ENCODE measurements at places on chromosomes 11 and 22.

DNA sequence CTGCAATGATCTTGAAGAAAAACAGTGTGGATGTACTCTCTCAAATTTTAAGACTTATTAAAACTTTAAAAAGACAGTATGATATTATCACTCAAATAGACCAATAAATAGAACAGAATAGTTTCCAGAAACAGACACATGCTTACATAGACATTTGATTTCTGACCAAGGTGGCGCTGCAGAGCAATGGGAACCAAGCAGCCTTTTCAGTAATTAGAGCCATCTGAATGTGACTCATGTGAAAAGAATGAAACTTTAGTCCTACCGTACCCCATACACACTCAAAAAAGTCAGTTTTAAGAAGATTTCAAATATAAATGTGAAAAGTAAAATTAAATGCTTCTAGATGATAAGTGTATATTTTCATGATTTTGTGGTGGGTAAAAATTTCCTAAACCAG, 74.2 kb upstream of the MS4A8 start:
- peak; percentile 19 for DNase-seq

DNA sequence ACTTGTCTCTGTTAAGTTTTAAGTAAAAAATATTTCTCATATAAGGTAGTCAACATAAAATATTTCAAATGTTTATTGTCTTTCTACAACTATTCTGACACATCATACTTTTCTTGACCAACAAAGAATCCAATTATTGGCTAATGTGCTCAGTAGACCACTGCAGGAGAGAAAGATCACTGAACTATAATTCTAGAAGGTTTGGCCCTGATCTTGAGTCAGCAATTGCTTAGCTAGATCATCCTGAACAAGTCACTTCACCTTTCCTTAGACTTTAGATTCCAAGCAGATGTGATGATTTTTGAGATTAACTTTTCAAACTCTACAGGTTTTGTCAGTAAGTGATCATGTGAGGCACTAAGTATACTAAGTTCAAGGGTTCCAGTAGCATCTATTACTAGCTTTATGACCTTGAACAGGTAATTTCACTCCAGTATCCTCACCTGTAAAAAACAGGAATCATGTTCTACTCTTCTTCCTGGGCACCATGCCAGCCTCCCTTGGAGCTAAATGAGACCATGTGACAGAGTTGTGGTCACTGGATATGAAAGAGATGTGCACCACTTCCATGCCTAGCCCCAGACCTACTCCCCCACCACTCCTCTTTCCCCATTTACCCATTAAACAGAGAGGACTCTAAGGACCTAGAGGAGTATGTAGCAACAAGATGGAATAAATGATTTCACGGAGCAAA, 17.3 kb downstream of the PGM2L1 start:
- DNase-seq: no peak

DNA sequence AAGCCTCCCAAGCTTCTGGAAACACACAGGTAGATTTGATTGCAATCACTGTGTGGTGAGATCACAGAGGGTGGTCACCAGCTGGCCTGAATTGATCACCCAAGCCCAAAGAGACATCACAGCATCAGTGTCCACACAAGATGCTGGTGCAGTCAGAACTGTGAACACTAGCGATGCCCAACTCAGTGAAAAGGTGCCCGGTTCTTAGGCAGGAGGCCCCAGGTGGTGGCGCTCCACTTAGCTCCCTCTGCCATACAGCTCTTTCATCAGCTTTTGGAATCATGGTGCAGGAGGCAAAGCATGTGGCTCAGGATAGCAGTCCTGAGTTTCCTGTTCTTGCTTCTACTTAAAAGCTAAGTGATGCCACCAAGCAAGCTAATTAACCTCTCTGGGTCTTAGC, 11.1 kb downstream of the DGCR2 start:
- no peak for DNase-seq

DNA sequence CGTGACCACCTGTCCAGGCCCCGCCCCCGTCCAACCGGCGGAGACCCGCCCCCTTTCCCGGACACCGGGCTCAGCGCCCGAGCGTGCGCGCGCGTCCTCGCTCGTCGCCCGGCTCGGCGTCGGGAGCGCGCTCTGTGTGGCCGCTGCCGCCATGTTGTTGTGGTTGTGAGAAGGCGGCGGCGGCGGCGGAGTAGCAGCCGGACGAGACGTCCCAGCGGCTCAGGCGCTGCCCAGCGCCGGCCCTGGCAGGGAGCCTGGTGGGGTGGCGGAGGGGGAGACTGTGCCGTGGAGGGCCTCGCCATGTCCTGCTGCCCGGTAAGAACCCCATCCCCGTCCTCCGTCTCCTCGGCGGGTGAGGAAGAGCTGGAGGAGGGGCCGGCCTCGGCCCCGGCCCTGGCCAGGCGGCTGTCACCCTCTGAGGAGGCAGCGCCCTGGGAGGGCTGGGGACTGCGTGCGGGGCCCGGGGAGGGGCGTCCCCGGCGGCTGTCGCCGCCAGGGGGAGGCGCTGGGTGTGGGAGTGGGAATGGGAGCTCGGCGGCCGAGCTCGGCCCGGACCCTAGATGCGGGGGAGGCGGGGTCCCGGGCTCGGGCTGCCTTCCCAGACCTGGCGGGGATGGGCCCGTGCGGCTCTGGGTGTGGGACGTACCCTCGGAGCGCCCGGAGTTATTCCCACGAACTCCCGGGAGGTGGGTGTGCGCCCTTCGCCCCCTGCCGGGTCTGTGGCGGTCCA, at the start of gene MTMR3:
Gene MTMR3, plus strand, starts transcription at position 130 of the 730 bp plus-strand sequence. CDS start 87,886 bp downstream, outside the sequence.
- peak; percentile 38 for DNase-seq

- DNase-seq: no peak
Measured at GRCh38 chr11:33773404-33773986, 825 bp downstream of the FBXO3 start.

DNA sequence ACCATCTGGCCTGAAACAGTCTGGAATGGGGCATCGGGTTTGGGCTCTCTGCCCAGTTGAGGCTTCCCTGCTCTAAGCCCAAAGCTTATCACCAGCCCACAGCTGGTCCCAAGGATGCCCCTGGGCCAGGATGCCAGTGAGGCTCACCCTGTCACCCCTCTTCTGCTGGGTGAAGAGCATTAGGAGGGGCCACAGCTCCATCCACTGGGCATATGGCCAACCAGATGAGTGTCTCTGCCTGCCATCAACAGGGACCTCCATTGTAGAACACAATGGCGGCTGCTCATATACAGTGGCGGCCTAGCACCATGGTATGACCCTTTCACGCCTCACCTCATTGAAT, 5.6 kb downstream of the CHST1 start:
- DNase-seq: no peak

GRCh38 chr11:130442737-130443136, 5.7 kb upstream of the ADAMTS15 start:
- no peak for DNase-seq

DNA sequence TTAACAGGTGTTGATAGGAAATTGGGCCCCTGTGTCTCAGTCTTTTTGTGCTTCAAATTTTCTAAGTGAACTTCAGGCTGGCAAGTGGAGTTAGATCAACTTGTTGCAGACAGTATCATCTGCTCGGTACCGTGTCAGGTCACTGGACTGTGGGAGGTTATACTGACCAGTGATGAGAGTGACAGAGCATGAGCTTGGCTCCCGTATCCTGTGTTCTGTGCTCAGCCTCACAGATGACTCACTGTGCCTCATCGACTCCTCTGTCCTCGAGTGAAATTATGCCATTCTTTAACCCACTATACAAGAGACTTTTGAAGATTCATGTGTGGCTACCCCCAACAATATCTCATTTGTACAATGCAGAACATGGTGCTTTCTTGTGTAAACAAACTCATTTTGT, 7.9 kb downstream of the GRAP2 start:
- peak; percentile 8 for DNase-seq

DNA sequence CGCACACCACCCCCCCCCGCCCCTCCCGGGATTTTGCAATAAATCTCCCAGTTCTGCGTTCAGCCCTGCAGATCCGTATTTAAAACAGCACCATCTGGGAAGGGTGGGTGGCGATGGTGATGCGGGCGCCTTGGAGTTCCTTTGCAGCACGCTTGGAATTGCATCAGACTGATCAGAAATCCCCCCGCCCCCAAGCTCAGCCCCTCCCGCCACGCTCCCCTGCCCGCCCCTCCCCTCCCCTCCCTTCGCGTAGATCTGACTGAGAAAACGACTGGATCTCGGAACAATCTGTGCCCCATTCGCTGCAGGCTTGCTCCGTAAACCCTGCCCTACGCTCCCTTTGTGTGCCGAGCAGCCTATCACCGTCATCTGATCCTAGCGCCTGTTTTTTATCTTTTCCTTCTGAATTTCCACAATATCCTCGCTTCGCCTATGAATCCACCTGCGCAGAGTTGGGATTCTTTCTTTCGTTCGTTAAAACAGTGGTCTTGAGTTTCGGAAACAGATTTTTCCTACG, 18.1 kb upstream of the BDNF start:
- DNase-seq: peak; percentile 59

GRCh38 chr11:127627629-127628457, 627.3 kb upstream of the KIRREL3 start:
- DNase-seq: no peak

GRCh38 chr11:86246293-86246675, 1.7 kb downstream of the EED start:
- DNase-seq: no peak

DNA sequence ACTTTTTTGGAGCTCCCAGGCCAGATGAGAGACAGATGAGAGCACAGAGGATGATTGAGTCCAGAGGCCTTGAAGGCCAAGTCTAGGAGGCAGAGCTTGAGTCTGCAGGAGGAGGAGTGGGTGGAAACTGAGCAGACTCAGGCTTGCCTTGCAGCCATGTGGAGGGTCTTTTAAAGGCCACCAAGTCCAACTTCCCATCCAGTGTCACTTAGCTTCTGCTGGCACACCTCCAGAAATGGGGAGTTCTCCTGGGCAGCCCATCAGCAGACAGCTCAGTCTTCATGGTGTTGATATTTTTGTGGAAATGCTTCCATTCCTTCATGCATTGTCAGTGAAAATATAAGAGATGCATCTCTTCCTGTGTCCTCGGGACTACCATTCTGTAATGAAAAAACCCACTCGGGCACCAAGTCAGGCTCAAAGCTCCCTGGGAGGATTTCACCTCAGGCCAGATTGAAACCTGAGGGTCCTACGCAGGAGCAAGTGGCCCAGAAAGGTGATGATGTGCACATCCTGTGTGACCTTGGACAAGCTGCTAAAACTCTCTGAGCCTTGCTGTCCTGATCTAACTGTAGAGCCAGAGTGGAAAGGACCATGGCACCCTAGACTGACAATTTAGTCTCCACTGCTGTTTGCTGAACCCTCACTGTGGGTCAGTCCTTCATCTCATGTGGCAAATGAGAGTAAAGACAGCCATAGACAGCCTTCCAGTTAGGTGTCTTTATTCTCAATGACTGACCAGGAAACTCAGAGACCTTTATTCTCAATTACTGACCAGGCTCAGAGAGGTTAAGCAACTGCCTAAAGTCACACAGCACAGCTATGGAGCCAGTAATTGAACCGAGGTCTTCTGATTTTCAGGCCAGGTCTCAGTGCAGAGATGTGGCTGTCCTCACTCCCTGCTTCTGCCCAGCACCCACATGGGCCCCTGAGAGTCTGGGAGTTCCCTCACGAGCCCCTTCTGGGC, 2.9 kb upstream of the LRRC32 start:
- DNase-seq: no peak

- DNase-seq: no peak
Measured at GRCh38 chr11:13206086-13206640, 71.4 kb upstream of the BMAL1 start.

GRCh38 chr11:57154739-57155138, 27.0 kb upstream of the LRRC55 start:
- no peak for DNase-seq

DNA sequence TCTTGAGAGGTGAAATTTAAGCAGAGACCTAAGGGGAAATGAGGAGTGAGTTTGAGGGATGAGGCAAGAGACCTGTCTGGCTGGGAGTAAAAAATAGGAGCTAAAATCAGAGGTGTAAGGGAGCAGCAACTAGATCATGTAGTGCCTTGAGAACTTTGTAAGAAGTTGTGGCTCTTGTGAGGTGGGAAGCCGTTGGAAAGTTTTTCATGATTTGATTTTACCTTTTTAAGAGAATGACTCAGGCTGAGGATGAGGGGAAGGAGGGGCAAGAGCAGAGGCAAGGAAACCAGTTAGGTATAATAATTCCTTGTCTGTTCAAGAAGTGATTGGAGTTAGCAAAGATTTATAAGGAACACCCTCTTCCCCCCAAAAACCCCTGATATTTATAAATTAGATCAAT, 25.8 kb downstream of the QSER1 start:
- DNase-seq: no peak

- no peak for DNase-seq
Measured at GRCh38 chr11:86923999-86924766, 31.0 kb downstream of the FZD4 start.

GRCh38 chr22:19612866-19613572, 88.8 kb upstream of the CLDN5 start:
- no peak for DNase-seq

GRCh38 chr11:81979448-81979847, 754.2 kb downstream of the FAM181B start:
- DNase-seq: no peak

DNA sequence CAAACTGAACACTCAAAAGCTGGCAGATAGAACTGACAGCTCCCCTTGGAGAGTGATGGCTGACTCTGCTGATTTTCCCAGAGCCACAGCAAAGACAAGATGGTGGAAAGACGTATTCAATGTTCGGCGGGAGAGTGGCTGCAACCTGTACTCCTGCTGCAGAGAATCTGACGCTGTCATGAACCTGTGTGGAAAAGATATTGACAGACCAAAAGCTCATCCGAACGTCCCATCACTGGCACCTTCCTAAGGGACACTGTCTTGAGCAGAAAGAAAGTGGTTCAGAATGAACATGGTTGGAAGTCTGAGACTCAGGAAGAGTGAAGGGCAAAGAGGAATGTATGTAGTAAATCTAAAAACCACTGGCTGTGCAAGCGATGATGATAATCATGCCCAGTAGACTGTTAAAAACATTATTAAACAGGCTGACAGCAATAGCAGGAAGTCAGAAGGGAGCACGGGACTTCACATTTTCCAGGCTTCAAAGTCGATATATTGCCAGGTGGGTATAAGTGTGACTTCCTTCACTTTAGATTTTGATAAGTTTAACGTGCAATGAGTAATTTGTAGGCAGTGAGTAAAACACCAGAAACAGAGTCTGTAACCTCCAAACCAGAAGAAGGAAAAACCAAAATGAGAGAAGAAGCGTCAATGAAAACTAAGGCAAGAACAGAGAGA, 6.2 kb upstream of the IL17REL start:
- no peak for DNase-seq

- no peak for DNase-seq
Measured at GRCh38 chr11:115276191-115276590, 228.0 kb downstream of the CADM1 start.

GRCh38 chr22:19039796-19040280, 82.4 kb downstream of the DGCR2 start:
- DNase-seq: no peak

- no peak for DNase-seq
Measured at GRCh38 chr11:27615833-27616232, 84.4 kb downstream of the BDNF start.

Data from H54 (cell line).